Caki2 (cell line): ENCODE measurements at places on chromosomes 12 and 14.

- no peak for DNase-seq
Observed at GRCh38 chr14:105261781-105262180, 13.4 kb downstream of the BTBD6 start.

DNA sequence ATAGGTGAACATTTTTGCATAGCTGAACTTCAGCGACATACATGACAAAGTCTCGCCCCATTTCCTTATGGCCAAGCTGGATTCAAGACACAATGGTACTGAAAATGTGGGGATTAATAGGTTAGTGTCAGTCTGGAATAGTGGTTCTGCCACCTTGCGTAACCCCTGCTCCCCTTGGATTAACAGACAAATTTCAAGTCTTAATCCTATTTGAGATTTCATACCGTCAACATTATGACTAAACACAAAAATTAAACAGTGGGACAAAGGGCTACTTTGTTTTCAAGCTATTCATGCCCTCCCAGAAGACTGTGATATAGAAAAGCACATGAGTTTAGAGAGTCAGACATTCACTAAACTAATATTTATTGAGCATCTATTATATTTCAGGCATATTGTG, 138.9 kb upstream of the HIF1A start:
- DNase-seq: no peak

- DNase-seq: no peak
Observed at GRCh38 chr14:76117789-76118484, 33.8 kb upstream of the GPATCH2L start.

DNA sequence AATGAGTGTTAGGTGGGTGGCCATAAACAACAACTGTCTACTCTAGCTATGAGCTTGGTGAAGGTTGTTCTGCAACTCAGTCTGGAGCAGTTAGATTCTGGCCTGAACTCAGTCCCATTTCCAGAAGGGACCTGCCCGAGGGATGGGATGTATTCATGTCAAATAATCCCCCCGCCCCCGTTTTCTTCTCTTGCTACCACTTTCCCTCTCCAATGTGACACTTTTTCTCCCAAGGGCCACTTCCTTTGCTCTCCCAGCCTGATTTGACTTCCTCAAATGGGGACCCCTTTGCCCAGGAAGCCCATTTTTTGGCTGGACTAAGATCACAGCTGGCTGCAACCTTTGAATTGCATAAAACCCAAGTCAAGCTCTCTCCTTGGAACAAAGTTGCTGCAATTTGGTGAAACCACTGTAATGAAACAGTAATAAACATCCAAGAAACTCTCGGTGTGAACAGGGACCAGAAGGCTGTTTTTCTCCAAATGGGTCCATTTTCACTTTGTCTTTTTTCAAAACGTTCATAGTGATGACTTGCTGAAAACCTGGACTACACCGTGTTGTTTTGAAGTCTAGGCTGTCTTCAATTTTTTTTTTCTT, 137.2 kb upstream of the GSC start:
- no peak for DNase-seq

- no peak for DNase-seq
Observed at GRCh38 chr12:44775901-44776300, 100.2 kb downstream of the NELL2 start.

DNA sequence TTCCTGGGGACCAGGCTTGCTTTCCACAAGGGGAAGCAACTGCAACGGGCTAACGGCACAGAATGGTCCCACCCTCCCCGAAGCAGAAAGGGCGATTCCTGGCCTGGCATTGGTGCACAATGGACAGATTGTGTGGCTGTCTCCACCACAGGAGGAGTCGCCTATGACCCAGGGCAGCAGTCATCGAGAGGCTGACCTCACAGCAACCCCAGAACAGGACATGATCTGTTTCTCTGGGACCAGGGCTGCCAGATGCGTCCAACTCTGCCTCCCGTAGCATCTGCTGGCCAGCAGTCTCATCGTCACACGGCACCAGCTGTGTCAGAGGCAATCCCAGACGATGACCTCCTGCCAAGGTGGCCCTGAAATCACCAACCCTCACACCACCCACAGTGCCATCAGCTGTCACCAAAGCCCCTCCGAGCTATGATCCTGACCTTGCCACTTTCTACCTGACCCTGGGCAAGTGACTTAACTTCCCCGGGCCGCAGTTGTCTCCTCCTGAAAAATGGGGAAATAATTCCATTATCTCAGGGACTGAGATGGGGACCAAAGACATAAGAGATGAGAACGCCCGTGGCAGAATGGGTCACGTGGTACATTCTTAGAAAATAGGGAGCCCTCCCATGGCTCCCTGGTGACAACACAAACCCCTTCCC, 86.7 kb downstream of the CHGA start:
- DNase-seq: no peak

- no peak for DNase-seq
Observed at GRCh38 chr12:48187916-48188695, 4.7 kb downstream of the CCDC184 start.

DNA sequence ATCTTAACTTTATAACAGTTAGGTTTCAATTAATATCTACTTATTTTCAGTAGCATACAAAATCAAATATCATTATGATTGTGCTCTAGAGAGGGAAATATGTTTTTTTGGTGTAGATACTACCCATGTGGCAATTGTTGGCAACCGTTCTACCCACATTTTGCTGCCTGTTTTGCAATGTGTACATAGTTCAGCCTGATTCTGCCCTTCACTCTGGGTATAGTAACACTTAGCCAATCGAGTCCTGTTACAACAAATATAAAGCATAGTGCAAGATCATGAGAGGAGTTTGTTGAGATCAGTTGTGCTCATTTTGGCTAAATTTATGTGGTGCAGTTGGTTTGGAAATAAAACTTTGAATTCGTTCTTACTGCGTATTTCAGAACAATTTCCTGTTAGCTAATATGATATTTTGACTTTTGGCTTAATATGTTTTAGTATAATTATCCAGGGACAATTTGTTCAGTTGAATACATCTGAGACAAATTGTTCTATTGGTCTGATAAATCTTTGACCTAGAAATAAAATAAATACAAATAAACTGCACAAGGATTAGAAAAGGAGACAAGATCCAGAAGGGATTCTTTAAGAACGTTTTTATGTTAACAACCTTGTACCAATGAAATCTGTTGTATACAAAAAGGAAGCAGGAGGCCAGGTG, 76.9 kb downstream of the ATF7IP start:
- no peak for DNase-seq

DNA sequence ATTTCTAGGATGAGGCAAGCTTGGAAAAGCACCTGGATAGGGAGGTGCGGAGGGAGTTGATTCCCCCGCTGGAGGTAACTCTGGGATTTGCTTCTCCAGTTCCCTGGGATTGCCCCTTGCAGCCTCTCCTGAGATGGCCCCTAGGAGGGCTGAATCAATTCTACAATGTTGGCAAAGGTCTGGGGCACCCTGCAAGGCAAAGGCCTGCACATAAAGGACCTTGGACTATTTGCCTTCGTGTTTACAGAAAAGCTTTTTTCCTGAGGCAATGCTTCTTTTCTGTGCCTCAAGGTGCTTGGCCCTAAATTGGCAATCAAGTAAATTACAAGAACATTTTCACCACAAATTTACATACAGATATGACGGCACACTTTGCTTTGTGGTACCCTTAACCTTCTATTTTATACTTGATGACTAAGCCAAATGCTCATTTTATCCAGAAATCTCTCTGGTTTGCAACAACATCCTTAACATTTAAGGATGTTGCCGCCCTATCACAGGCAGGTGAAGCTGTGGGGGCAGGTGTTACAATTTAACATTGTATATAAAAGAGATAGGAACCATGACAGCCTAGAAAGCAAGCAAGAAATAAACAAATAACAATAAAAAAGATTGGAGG, 40.3 kb downstream of the TIMELESS start:
- DNase-seq: no peak

DNA sequence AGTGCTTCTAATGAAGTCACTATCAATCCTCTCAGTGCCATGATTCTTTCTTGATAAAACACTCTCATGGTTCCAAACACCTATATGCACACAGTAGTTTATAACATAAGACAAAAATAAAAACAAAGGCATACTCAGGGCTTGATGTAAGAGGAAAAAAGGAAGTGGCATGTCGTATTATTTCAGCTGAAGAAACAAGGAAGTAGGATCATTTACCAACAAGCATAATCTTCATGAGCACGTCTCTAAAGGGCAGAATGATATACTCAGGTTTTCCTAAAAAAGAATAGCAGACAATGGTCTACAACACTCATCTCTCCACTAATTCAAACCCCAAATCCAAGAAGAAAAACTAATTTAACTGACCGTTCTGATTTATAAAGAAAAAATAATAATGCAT, 33.9 kb downstream of the NUMB start:
- no peak for DNase-seq

DNA sequence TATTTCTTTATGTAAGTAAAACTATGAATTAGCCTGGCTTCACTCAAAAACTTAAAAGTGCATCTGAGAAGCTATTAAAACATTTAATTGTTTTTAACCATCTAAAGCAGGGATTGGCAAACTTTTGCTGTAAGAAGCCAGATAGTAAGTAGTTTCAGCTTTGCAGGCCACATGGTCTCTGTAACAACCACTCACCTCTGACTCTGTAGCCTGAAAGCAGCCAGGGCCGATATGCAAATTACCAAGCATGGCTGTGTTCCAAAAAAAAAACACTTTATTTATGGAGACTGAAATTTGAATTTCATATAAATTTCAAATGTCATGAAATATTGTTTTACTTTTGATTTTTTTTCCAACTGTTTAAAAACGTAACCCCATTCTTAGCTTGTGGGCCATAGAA, 95.3 kb downstream of the CIT start:
- no peak for DNase-seq

GRCh38 chr14:39266525-39266870, 32.8 kb downstream of the MIA2 start:
- no peak for DNase-seq

- no peak for DNase-seq
Observed at GRCh38 chr12:73815072-73815645, 722.5 kb upstream of the ATXN7L3B start.

- no peak for DNase-seq
Observed at GRCh38 chr12:47408171-47408871, 297.5 kb downstream of the RPAP3 start.

GRCh38 chr12:41174602-41175001, 13.5 kb upstream of the PDZRN4 start:
- DNase-seq: no peak

DNA sequence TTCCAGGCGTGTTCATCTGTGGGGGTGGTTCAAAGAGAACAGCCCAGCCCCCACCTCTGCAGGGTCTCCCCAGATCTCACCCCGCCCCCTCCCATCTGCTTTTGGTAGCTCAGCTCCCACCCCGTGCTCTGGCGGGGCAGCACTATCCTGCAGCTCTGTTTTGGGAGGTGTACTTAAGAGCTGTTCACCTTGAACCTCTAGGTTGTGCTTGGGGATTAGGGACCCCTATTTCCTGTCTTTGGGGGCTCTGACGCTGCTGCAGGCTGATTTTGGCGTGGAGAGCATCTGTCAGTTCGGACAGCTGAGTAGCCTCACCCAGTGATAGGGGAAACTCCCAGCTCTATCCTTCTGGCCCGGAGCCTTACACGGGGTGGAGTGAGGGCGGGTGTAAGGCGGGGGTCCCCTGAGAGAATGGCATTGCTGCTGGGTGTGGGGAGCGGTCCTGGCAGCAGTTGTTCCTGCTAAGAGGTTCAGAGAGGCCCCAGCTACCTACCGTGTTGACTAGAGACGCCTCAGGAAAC, 765 bp downstream of the TMEM120B start:
- no peak for DNase-seq

DNA sequence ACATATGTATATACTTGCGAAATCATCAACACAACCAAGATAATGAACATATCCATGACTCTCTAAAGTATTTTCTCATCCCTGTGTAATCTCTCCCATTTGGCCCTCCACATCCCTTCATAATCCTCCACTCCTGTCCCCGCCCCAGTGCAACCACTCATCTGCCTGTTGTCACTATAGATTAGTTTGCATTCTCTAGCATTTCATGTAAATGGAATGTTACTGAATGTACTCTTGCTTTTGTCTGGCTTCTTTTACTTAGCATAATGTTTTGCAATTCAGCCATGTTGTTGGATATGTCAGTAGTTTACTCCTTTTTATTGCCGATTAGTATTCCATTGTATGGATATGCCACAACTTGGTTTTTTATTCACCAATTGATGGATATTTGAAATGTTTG, 99.1 kb downstream of the BICD1 start:
- no peak for DNase-seq

- peak; percentile 2 for DNase-seq
Observed at GRCh38 chr14:25537846-25538455, 488.0 kb upstream of the STXBP6 start.

- DNase-seq: no peak
Observed at GRCh38 chr12:57580466-57580795, 10.6 kb upstream of the PIP4K2C start.

DNA sequence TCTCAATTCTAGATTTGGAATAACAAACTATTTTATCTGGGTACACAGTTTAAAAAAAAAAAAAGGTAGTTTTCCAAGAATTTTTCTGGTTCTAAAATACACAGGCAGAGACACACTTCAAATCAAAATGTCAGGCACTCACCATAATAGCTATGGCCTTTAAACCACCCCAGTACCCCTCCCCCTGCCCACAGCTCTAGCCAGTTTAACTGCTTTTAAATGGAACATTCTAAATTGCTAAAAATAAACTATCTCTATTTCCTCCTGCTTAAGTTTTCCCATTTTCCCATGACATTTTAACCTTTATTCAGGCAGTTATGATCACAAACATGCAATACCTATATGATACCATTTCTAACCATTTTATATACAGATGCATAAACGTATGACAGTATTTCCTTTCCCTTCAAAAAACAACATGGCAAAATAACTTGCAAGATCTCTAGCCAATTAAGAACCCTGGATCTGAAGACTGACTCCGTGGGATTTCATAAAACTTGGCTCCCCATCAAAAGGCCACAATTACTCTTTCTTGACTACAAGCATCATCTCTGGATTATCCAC, 46.3 kb downstream of the PPP2R5E start:
- no peak for DNase-seq

DNA sequence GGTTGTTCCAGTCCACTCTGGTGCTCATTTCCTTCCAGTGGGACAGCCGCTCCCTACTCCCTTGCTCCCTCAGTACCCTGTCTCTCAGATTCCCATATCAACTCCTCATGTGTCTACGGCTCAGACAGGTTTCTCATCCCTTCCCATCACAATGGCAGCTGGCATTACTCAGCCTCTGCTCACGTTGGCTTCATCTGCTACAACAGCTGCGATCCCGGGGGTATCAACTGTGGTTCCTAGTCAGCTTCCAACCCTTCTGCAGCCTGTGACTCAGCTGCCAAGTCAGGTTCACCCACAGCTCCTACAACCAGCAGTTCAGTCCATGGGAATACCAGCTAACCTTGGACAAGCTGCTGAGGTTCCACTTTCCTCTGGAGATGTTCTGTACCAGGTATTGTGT, 69.9 kb downstream of the RAD52 start:
- DNase-seq: no peak

- no peak for DNase-seq
Observed at GRCh38 chr14:27075503-27075902, 477.7 kb upstream of the NOVA1 start.
